AG04449 (cell line): ENCODE measurements at places on chromosomes 3 and 15.
A peak's percentile ranks its signal among the peaks of the same experiment; 100 is the strongest.

DNA sequence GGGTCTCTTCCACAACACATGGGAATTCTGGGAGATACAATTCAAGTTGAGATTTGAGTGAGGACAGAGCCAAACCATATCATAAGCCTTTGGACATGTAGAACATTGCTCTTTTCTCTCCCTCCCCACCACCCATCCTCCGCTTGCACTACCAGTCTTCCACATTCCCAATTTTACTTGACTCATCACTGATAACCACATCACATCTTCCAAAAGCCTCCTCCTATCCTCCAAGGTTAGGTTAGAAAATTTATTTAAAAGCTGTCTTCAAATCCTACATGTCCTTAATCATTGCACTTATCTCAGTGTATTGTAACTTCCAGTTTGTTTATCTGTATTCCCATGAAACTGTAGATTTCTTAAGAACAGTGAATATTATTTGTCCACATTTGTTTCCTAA lies 10.4 kb downstream of the ZBED2 start:
- no peak for DNase-seq

DNA sequence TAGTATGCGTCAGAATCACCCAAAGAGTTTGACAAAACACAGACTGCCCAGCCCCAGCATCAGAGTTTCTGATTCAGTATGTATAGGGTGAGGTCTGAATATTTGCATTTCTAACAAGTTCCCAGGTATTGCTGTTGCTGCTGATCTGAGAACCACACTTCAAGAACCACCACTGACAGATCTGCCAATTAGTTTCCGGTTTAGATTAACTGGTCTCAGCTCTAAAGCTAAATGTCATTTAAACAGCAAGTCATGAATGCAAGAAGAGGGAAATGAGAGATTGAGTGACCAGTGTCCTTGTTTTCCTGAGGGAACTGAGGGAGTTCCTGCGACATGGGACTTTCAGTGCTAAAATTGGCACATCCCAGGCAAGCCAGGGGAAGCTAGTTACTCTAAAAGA lies 305.0 kb downstream of the ZNF385D start:
- DNase-seq, result no peak

- no peak for DNase-seq
Measured at GRCh38 chr3:149353581-149354184, 20.2 kb upstream of the TM4SF18 start.

- no peak for DNase-seq
Measured at GRCh38 chr15:26391567-26392194, 381.2 kb downstream of the GABRB3 start.

DNA sequence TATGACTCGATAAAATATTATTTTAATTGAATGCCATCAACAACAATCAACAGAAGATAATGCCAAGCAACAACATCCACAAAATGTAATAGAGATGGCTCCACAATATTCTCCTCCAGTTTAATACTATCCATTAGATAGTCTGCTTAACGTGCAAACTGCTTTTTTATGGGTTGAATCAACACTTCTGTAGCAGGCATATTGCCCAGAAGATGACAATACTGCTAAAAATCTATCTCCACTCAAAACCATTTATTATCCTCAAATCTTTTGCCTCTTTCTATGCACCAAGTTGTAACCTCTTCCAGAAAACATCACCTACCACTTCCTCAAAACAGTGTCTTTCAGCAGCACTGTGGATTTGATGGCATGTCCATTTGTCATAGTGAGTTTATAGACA lies 295.7 kb upstream of the LMCD1 start:
- no peak for DNase-seq

- no peak for DNase-seq
Measured at GRCh38 chr15:78052001-78052401, 25.5 kb downstream of the TBC1D2B start.

DNA sequence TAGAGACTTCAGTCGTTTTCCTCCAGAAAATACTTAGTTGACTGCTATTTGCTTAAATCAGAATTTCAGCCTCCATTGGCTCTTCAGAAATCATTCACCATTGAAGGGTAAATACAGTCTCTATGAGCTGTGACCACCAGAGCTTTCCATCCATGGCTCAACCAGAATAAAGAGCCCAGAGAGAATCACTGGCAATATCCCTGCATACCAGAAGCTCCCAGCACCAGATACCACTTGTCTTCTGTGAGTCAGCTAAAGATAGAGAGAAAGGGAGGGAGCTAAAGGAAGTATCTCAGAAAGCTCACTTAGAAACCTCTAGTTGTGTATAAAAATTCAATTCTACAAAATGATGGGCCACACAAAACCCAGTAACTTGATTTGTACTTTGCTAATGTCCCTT lies 115.2 kb upstream of the TMCO5A start:
- DNase-seq, result no peak

DNA sequence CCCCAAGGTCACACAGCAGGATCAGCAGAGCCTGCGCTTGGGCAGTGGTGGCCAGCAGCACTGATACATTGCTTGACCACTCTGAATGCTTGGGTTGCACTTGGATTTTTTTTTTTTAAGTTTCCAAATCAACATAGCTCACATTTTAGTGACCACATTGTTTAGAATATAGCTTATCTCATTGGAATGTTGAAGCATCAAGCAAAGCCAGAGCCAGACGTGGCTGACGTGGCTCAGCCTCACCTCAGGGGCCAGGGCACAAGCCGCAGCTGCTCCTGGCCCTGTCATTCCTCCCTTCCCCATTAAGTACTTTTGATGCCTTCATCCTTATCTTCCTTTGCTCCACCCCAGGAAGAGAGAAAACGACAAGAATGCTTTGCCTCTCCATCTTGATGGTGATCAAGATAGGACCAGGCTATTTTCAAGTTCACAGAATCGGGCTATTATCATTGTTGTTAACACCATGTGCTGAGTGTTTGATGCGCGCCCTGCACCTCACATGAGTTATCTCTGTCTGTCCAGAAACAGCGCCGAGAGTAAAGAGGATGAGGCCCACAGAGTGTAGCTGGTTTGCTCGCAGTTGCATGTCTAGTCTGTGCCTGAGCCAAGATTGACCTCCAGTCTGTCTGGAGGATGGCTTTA lies 75.8 kb downstream of the AAGAB start:
- peak; percentile 95 for DNase-seq

DNA sequence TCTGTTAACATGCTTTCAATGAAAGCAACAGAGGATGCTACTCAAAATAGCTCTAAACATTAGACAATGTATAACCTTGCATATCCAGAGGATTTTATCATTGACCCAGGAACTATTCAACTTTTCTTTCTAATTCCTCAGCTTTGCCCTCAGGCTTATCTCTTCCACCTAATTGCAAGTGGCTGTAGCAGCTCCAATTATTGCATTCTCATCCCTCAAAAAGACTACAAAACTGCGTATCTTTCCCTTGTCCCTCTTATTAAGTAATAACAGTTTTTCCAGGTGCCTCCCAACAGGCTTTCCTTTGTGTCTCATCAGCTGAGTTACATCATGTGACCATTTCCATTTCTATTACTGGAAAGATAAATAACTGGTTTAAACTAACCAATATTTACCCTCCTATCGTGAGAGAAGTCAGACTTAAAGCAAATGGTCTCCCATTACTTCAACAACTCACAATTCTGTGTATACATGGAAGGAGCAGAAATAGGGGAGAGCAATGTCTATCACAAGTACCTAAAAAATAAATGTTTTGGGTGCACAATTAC lies 78.0 kb upstream of the MBNL1 start:
- DNase-seq, result no peak

DNA sequence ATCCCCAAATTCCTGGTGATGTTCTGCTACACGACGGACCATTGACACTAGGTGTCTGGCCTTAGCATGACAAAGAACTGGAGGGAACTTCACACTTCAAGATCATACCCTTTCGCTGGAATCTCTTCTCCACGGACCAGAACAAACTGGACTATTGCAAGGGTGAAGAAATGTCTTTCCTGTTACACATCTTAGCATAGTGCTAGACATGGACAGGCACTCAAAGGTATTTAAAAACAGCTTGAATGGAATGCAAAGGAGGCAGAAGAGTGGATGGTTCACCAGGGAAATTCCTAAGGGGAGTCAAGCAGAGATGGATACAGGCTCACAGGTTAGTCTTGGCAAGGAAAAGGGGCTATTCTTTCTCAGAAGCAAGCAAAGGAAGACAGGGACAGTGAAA lies 33.5 kb upstream of the PDZRN3 start:
- no peak for DNase-seq

DNA sequence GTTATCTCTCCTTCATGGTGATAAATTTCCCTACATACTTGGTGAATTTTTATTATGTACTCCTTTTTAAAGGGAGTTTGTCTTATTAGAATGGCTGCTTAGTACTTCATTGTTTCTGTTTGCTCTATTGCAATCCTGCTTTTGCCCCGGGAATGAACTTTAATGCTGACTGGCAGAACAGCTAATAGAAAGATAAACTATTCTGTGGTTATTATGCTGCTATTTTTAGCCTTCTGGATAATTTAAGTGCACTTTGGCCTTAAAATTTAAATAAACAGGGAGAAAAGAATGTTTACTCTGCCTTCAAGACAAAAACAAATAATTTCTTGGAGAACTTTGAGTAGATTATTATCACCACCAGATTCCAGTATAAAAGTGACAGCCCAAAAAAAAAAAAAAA lies 413.8 kb upstream of the CCDC54 start:
- DNase-seq, result peak; percentile 9

DNA sequence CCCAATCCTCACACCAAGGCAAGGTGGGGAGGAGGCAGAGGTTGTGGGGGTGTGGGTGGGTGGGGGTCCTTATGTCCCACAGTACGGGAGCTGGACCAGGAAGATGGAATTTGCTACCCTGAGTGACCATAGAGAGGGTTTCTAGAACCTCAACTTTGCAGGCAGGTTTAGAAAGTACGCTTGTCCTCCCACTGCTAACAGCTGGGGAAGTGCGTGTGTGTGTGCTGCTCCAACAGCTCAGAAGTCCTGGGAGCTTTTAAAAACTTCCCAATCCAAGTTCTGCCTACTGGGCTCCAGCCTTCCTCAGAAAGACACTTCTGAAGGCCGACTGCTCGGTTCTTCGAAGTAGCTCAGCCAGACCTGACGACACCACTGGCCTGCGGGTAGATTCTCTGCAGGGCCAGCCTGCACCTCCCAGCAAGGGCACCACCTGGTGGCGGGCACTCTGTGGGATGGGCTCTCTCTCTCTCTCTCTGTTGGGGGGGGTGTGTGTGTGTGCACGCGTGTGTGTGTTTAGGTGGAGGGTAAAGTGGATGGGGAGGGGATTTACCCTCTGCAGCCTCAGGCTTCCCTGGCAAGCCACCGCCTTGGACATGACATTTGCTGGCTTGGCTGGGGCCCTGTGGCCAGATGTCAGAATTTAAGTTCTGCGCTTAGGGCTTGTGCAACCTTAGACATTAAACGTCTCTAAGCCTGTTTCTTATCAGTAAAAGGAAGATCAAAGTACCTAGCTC lies 15.6 kb downstream of the TMEM158 start:
- no peak for DNase-seq

DNA sequence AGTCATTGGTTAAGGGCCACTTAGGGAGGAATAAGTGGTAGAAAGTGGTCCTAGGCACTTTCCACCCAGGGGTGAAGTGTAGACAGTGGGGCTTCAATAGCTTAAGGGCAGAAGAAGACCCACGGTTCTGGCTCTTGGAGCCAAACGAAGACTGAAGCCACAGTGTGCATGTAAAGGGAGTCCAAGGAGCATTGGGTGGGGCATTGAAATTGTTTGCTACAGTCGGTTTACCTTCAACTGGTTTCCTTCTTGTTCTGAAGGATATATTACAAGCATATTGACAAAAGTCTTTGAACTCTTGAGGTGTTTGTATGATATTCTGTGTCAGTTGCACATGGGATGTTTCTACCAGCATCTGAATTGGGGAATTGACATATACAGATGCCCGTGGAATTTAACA lies 166.5 kb upstream of the CTDSPL start:
- no peak for DNase-seq

DNA sequence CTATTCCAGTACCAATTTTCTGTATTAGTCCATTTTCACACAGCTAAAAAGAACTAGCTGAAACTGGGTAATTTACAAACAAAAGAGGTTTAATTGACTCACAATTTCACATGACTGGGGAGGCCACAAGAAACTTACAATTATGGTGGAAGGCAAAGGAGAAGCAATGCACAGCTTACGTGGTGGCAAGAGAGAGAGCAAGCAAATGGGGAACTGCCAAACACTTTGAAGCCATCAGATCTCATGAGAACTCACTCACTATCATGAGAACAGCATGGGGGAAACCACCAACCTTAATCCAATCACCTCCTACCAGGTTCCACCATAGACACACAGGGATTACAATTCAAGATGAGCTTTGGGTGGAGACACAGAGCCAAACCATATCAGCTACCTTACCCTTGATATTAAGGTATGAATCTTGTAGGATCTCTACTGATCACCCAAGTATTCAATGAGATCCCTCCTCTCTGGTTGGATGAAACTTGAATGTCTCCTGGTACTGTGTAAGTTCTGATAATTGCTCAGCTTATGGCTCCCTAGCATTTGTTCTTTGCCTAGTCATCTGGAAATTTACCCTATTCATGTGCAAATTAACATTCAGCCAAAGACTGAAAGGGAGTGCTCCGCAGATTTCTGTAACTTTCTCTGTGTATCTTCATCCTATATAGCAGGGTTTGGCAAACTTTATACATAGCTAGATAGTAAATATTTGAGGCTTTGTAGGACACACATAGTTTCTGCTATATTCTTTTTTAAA lies 38.9 kb downstream of the MYL3 start:
- no peak for DNase-seq

GRCh38 chr3:65999606-66000005 lies 39.1 kb downstream of the MAGI1 start:
- DNase-seq, result no peak

DNA sequence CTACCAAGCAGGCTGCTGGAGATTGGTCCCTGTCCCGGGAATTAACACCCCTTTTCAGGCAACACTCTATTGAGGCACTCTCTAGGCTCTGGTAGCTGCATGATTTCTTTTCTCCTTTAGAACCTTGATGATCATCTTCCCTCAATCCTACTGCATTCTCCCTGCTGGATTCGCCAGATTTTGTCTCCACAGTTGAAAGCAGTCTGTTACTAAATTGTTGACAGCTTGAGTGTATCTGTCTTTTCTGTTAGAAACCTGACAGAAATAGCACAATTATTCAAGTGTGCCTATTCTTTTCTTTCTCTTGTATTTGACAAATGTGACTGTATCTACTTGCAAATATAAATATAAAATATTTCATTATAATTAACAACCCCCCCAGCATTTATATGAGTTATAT lies 830.8 kb upstream of the CADM2 start:
- DNase-seq, result no peak

DNA sequence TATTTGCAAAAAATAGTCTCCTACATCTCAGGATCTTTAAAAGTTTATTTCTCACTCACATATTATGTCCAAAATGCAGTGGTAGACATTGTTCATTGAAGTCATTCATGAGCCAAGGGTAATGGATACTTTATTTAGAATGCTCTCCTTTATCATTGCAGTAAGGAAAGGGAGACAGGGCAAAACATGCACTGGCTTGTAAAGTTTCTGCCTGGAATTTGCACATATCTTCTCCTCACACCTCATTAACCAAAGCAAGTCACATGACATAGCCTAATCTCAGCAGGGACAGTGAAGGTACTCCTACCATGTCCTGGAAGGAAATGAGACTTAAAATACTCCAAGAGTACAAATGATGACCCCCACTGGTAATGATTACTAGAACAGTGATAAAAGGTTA lies 333.7 kb upstream of the EPHA3 start:
- DNase-seq, result no peak

GRCh38 chr15:29687204-29687815 lies 135.0 kb downstream of the TJP1 start:
- no peak for DNase-seq
